Stimulated activated CD4-positive, alpha-beta T cell treated with anti-CD3 and anti-CD28 coated beads, Interleukin-15, amount 100 ng/mL, for 48 hours (primary cell): ENCODE measurements at places on chromosomes 13 and 19.
A peak's percentile ranks its signal among the peaks of the same experiment; 100 is the strongest.

- no peak for DNase-seq
Observed at GRCh38 chr13:108728370-108728769, 99.0 kb downstream of the MYO16 start.

DNA sequence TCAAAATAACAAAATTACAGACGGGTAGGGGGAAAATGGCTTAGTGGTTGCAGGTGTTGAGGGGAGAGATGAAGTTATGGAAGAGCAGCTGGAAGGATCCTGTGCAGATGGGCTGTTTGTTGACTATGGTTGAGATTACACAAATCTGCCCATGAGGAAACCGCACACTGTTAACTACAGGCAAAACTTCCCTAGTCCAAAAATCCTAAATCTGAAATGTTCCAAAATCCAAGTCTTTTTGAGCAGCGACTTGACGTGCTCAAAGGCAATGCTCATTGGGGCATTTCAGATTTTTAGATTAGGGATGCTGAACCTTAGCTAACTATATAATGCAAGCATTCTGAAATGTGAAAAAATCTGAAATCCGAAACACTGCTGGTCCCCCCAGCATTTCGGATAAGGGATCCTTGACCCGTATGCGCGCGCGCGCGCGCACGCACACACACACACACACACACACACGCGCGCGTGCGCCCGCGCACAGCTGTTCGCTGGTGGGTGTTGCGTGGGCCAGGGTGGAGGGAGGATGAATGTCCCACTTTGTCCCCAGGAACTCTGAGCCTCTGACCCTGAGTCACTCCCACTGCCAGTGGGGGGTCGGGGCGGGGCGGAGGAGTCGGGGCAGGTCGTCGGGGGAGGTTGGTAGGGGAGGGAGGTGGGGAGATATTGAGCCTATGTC lies 6.8 kb downstream of the F2RL3 start:
- DNase-seq, result no peak

GRCh38 chr13:97319113-97319720 lies 97.1 kb downstream of the MBNL2 start:
- no peak for DNase-seq

- DNase-seq, result no peak
Observed at GRCh38 chr19:50793558-50794065, 3.4 kb downstream of the ACP4 start.

GRCh38 chr13:37899753-37900152 lies 30.2 kb upstream of the TRPC4 start:
- no peak for DNase-seq

GRCh38 chr19:38034492-38034860 lies 127.5 kb downstream of the SIPA1L3 start:
- no peak for DNase-seq

DNA sequence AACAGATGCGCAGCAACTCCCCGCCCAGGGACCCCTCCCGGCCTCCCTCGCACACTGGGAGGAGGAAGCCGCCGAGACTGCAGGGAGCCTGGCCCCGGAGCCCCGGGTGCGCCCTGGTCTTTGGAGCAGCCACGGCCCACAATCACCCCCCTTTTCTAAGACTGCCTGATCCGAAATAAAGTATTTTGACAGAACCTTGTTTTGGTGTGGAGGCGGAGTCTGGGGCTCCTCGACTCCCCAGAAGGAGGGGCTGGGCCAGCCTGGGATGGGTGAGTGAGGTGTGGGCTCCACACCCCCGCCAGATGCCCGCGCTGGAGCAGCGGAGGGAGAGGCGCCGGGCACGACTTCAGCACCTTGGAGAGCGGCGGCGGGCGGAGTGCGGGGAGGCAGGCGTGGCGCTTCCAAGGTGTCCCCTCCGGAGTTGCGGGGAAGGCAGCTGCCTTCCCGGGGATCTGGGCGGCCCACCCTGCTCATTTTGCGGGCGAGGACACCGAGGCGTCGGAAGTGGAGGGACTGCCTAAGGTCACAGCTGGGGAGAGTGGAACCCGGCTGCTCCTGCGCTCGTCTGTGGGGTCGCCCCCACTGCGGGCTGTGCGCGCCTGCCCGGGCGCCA lies 9.4 kb downstream of the SIRT6 start:
- peak; percentile 57 for DNase-seq

GRCh38 chr13:110365876-110366275 lies 58.8 kb downstream of the COL4A2 start:
- DNase-seq, result no peak

DNA sequence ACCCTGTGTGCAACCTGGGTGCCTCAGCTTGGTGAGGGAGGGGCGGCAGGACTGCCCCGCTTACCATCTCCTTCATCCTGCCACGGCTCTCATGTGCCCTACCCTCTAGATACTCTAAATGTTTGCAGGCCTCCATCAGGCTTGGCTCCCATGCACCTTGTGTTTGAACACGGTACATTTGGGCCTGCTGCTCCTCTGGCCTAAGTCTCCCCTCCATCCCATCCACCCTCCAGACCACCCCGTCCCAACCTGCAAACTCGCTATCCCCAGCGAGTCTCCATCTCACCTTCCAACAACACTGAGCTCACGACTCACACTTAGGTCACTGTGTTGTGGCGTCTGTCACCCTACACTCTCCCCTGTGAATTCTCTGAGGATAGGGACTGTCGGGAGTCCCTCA lies 274.2 kb downstream of the TEX29 start:
- DNase-seq, result no peak

DNA sequence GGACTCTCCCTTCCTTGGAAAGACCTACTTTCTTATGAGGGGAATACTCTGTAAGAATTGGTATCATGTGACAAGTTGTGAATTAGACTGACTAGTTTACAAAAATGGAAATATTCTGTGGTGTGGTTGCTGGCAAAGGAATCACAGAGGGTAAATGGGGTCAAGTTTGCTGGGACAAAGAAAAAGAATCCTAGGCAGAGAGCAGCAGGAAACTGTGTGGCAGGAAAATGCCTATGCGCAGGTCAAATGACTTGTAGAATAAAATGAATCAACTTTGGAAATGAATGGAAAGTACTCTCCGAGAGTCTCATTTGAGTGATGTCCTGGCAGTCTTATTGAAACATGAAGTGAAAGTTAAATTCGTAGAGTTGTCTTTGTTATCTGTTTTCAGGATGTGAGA lies 1250.7 kb downstream of the UQCRFS1 start:
- no peak for DNase-seq

GRCh38 chr19:34254698-34255432 lies 511 bp downstream of the GARRE1 start:
- no peak for DNase-seq

DNA sequence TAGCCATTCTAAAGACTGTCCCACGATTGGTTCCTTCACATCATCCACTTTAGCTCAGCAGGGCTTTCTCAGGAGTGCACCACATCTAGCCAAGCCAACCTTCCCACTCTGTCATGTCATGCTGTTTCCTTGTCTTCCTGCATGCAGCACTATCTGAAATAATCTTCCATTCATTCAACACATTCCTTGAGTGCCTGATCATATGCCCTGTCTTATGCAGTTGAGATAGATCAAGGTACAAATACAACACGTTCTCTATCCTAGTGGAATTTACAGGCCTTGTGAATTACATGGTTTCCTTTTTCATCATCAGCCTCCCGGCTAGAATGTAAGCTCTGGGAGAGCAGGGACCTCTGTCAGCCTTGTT lies 6.8 kb upstream of the MRPS31 start:
- DNase-seq, result no peak

GRCh38 chr13:43938449-43938848 lies 58.7 kb downstream of the LACC1 start:
- no peak for DNase-seq

DNA sequence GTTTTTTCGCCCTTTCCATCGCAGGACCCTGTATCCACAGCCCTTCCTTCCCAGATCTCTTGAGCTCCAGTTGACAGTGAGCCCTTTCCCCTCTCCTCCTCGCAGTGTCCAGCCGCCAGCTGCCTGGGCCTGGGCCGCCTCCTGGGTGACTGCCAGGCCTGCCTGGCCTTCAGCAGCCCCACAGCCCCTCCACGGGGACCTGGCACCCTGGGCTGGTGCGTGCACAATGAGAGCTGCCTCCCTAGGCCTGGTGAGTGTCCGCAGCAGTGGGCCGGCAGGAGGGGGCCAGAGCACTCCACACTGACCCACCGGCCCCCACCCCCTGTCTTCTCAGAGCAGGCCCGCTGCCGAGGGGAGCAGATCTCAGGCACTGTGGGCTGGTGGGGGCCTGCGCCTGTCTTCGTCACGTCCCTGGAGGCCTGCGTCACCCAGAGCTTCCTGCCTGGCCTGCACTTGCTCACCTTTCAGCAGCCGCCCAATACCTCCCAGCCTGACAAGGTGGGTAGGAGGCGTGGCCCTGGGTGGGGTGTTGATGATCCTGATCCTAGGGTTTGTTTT lies 19.0 kb downstream of the MEGF8 start:
- no peak for DNase-seq

GRCh38 chr19:30269638-30270037 lies 102.5 kb upstream of the ZNF536 start:
- DNase-seq, result no peak

DNA sequence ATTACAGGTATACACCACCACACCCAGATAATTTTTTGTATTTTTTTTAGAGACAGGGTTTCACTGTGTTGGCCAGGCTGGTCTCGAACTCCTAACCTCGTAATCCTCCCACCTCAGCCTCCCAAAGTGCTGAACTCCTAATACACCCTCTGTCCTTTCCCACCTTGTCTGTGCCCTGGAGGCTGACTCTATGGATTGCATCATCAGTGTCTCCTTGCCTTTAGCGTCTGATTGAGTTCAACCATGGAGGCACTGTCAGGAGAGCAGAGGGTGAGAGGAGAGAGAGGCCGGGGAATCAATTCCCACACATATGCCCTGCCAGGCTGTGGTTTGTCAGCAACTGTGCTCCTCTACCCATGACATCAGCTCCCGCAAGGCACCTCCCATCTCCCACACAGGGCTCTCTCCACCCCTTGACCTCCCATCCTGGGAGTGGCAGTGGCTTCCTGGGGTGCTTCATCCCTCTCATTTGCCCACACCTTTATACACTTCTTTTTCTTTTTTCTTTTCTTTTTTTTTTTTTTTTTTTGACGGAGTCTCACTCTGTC lies 12.6 kb upstream of the LILRB4 start:
- no peak for DNase-seq

DNA sequence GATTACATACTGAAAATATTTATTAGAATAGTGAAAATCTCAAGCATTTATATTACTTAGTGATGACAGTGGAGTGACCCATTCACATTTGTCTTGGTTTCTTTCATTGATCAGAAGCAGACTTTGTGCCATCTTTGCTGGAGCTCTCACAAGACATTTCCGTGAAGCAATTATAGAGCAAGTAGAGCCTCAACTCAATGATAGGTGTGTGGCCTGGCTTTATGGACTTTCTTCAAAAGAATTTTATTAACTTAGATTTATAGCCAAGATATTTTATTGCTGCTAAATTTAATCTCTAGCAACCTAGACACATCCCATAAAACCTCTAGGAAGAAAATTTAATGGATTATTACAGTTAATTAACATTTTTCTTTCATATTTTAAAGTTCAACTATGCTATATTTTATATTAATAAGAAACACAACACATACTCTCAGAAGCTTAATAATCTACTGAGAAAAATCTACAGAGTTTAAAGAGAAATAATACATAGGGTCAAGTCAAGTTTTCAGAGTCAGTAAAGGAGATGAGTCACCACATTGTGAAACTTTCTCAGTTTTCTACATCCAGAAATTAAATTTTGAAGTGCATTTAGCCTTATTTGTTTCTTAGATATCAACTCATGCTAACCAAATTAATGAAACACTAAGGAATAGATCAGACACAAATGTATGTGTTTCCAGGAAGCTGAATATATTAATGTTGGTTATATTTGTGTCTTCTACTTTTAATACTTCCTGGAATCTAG lies 160.5 kb downstream of the LACC1 start:
- DNase-seq, result no peak

- DNase-seq, result no peak
Observed at GRCh38 chr13:47136504-47136941, 239.7 kb upstream of the HTR2A start.

DNA sequence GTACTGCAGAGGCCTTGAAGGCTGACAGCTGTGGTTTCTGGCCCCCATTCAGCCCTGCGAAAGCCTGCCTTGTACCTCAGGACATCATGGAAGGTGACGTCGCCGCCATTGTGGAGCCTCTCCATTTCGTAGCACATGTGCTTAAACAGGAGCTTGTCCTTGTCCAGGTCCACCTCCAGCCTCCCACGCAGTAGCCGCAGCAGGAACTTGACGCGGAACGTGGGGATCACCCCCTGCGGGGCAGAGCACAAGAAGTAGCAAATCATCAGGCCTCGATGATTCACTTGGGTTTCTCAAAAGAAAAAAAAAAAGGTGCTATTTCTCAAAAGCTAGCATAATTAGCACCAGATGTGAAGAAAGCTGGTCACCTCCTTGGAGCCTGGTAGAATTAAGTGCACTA lies 351.0 kb downstream of the NALCN start:
- DNase-seq, result no peak

DNA sequence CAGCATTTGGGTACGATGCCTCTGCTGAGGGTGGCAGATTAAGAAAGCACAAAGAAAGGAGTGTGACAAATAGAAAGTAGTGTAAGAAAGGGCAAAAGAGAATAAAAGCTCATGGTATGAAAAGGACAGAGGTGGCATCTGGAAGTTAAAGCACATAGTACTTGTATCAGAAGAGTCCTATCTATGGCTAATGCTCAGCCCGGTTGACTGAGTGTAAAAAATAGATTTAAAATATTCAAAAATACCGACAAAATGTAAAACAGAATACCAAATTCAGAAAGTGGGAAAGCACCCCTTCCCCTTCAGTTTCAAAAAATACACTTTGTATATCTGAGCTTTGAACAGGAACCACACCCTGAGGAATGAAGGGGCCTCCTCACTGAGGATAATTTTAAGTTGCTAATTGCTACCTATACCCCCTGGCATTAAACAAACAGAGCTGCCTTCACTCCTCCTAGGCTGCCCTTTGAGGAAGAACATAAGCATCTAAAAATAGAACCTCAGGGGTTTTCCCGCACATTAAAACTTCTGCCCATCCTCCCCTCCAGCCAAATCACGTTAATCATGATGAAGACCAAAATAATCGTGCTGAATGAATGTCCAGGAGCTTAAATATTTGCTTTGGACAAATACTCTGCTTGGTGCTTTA lies 43.3 kb downstream of the DLEU7 start:
- DNase-seq, result no peak

DNA sequence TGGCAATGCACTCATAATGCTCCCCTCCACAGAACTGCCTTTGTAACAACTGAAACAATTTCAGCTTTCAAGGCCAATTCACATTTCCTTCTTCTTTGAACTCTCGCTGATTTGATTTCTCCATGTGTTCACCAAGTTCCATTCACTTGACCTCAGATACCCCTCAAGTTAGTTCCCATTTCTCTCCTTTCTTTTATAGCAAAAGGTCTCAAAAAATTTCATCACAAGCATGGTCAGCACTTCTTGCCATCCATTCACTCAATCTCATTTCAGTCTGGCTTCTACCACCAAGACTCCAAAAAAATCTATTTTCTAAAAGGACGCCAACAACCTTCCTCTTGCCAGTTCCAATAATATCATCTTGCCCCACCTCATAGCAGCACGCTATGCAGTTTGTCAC lies 135.7 kb downstream of the DIAPH3 start:
- DNase-seq, result no peak

- DNase-seq, result no peak
Observed at GRCh38 chr19:10895920-10896319, 24.6 kb downstream of the CARM1 start.
